ENCODE measurements at places on chromosomes 4 and X.
A peak's percentile ranks its signal among the peaks of the same experiment; 100 is the strongest.

DNA sequence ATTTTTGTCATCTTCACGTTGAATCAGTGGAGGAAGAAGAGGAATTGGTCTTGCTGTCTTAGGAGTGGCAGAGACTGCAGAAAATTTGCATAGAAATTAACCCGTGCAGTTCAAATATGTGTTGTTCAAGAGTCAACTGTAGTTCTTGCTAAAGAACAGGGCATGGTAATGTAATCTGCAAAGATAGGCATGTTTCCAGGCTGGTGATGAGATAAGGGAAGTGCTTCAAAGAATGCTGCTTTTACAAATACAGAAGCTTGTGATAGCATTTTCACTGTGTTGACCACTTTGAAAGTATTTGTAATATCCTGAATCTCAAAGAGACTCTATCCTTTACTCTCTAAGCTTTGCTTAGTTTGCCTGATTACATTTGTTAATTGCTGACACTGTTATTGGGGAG, 60.1 kb downstream of the PRRG1 start:
- no peak for DNase-seq

DNA sequence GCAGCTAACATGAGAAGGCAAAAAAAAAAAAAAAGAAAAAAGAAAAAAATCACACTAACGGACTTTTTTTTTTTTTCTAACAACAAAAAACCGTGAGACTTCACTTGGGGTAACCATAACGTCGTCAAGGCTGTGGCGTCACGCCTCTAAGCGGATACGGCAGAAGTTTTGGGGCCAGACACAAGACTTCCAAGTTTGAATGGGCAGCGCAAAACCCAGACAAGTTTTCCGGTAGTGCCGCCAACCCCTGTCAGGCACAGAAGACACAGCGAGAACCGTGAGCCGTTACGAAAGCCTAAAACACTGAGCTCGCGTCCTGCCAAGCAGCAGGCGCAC, 556 bp upstream of the SMARCA5 start:
- no peak for DNase-seq

- no peak for DNase-seq
Measured at GRCh38 chrX:139094671-139095592, 383.4 kb upstream of the FGF13 start.

- DNase-seq, result peak; percentile 67
Measured at GRCh38 chr4:123632693-123633030, 236.1 kb downstream of the SPRY1 start.

GRCh38 chr4:11843927-11844326, 415.2 kb upstream of the HS3ST1 start:
- DNase-seq, result no peak

DNA sequence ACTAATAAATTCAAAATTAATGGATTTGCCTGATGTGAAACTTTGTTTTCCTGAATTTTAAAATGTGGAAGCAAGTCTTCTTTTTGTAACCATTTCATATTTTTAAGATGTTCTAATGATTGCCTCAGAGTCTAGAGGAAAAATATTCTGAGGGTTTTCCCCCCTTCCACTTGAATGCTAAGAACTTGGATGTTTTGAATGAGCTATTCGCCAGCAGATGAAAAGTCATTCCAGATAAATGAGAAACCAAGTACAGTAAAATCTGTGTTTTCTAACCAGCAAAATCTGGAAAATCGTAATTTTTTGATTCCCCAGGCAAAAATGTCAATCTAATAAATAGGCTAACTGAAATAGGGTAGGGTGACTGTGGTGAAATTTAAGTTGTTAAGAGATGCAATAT, 45.6 kb downstream of the SLIT2 start:
- peak; percentile 25 for DNase-seq

GRCh38 chr4:119172223-119172622, 36.6 kb downstream of the MYOZ2 start:
- DNase-seq, result no peak

DNA sequence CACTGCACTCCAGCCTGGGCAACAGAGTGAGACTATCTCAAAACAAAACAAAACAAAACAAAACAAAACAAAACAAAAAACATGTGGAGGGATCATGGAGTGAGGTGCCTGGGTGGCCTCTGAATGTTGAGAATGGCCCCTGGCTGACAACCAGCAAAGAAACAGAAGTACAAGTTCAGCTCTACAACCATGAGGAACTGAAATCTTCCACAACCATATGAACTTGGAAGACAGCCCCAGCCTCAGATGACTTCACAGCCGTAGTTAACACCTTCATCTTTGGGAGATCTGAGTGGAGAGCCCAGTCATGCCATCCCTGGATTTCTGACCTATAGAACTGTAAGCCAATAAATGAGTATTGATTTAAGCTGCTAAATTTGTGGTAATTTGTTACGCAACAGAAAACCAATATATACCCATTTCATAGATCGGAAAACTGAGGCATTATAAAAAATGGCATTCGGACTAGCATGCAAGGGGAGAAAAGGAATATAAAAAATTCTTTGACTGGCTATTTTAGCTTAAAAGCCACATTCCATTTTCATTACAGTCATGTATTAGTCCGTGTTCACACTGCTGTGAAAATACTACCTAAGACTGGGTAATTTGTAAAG, 138.7 kb upstream of the RAPGEF2 start:
- no peak for DNase-seq

- no peak for DNase-seq
Measured at GRCh38 chrX:7024850-7025249, 122.7 kb upstream of the STS start.

GRCh38 chr4:107877361-107877760, 52.6 kb downstream of the SGMS2 start:
- DNase-seq, result no peak

DNA sequence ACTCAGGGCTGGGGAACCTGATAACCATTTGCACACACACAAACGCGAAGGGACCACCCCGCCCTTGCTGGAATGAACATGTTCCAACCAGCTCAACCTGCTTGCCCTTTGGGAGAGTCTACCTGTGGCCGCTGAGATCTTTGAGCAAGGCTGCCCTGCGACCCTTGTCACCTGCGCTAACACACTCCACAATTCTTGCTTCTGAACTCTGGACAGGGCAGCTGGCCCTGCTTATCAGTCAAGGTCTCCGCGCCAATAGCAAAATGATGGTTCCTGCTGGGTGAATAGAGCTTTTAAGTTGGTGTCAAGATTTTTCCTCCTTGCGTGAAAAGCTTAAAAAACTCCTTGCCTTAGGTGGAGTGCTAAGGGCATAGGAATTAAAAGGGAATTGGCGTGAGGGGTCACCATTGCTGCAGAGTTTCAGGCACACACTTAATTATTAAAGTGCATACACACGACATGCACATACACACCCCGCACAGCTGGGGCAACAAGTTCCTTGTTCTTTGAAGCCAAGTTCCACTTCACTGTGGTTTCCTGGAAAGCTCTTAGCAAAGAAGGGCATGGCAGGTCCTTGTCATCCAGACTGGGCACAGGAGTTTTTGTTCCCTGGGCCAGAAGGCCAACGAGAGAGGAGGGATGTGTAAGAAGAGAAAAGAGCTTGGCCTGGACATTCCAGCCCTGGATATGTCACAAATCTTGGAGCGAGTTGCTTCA, 207.7 kb downstream of the STIM2 start:
- DNase-seq, result no peak

DNA sequence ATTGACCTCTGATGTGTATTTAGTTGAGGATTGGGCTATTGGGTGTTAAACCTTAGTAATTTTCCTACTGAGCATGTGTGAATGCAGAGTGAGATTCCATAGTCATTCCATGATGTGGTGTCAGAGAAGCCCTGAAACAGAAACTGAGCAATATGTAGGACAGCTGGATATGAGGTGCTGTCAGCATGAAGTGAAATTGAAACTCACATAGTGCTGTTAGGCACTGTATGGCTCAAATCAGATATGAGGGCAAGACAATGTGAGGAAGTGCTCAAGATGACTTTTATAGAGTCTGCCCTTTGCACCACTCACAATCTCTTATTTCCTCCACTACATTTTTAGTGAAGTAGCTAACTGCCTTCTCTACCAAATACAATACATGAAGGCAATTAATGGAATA, 188.3 kb downstream of the SH3BGRL start:
- DNase-seq, result peak; percentile 54

DNA sequence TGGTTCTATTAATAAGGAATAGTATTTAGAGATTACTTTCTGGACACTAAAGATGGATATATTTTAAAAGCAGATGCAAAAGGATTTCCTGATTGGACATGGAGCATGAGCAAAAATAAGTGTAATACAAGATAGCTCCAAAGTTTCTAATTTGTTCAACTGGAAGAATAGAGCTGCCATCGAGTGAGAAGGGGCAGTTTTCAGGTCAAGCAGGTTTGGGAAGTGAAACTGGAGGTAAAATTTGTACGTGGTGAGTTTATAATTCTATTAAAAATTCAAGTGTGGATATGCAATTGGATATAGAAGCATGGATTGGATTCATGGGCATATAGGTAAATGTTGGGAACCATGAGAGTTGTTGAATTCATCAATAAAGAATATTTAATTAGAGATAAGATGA, 31.8 kb downstream of the PRDM8 start:
- DNase-seq, result no peak

DNA sequence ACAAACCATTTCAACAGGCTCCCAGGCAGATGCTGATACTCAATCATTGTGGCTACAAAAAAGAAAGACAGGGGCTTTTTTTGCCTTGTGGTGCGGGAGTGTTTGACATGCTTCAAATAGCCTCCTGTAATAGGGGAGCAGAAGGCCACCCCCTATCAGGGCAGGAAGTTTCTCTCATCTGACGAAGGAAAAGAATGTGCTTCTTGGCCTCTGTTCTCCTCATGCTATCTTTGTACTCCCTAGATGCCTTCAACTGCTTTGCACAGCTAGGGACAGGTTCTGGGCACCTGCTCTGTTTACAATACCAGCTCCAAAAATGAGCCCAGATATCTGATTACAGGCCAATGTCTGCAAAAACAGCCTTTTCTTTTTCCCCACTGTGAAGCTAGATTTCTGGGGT, 391.1 kb downstream of the STIM2 start:
- no peak for DNase-seq

- DNase-seq, result no peak
Measured at GRCh38 chrX:39144323-39144722, 343.1 kb downstream of the MID1IP1 start.

DNA sequence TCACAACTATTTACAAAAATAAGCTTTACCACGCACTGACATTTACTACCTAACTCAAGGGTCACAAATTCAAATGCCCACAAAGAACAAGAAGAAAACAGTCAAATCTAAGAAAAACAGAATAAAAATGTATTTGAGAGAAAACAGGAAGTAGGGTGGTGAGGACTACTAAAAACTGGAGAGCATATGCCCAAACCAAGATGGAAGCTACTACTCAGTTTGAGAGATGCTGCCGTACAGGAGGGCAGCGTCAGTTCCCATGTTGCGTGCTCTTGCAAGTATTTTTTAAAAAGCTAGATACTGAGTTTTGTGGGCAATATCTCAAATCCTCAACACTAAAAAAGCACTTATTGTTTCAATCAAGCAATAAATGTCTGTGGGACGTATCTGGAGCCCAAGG, 16.2 kb downstream of the HNRNPD start:
- DNase-seq, result no peak

GRCh38 chr4:25171201-25171865, 11.1 kb upstream of the SEPSECS start:
- no peak for DNase-seq

DNA sequence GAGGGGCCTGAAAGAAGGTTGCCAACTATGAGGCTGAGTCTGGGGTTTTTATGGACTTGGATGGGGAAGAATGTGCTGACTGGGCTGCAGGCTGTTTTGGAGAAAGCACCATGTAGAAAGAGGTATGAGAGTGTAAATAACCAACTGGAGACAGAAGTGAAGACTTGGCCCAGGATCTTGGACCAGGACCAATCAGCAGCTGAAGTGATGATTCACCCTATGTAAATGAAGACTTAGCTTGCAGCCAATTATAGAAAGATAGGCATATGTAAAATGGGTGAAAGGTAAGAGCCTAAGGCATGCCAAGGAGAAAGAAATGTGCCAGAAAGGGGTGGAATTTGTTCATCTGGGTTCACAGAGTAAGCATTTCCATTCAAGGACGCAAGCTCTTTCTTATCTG, 856.7 kb upstream of the PRKX start:
- no peak for DNase-seq

- DNase-seq, result no peak
Measured at GRCh38 chr4:148090503-148091476, 351.4 kb downstream of the NR3C2 start.

DNA sequence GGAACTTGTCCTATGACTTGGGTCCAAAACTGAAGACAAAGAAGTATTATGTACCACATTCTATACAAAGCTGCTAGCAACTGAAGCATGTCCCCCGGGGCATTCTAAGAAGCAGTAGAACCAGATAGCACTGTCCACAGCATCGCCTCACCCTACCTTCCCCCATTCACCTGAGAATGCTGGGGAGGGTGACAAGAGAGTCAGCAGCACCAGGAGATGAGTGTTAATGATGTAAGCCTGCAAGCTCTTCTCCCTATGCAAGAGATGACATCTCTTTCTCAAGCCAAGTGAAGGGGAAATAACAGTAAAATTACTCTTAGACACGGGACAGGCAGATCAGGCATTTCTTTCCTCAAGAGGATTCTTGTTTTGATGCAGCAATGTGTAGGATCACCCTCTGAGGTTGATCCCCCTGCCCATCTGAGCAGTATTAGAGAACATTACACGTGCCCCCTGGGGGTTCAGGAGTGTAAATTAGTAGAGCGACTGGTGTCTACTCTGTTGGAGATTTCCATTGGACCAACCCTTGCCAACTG, 13.9 kb upstream of the TLR1 start:
- DNase-seq, result no peak

- DNase-seq, result no peak
Measured at GRCh38 chr4:52995360-52996030, 133.4 kb downstream of the RASL11B start.

DNA sequence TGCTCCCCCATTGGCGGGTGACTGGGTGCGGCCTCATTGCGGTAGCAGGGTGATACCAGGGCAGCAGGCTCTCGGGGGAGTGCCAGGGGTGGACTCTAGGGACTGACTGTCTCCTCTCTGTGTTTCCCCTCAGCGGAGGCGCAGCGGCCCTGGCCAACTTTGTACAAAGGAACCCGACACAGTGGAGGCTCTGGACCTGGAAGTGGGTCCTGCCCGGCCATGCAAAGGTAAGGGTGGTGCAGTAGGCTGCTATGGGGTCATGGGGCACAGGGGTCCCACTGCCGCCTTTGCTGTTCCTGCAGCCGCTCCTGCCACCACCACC, 16.3 kb downstream of the SULT1B1 start:
- DNase-seq, result no peak

- DNase-seq, result no peak
Measured at GRCh38 chr4:27595571-27596360, 735.1 kb downstream of the STIM2 start.

GRCh38 chrX:138128027-138128671, 562.2 kb downstream of the ZIC3 start:
- peak; percentile 65 for DNase-seq

DNA sequence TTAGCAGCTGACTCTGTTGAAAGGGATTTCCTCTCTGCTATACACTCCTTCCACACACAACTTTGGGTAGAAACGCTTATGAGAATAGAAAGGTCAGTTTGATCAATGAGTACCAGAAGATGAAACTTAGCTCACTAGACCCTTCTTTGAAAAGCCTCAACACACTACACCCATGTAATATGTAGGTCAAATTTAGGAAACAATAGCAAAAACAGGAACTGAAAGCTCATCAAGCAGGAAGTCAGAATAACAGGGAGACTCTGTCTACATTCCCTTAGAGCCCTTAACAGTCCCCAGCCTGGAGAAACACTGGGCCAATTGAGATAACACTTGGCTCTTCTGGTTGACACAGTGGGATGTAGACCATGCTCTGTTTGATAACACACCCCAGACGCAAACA, 30.7 kb downstream of the SRPX2 start:
- no peak for DNase-seq

- DNase-seq, result no peak
Measured at GRCh38 chr4:68951806-68952585, 392 bp upstream of the UGT2A3 start.
